ENCODE measurements at places on chromosomes 12 and 14.

- DNase-seq = no peak
These were observed 104.5 kb upstream of the SFSWAP start for GRCh38 chr12:131606218-131606901.

DNA sequence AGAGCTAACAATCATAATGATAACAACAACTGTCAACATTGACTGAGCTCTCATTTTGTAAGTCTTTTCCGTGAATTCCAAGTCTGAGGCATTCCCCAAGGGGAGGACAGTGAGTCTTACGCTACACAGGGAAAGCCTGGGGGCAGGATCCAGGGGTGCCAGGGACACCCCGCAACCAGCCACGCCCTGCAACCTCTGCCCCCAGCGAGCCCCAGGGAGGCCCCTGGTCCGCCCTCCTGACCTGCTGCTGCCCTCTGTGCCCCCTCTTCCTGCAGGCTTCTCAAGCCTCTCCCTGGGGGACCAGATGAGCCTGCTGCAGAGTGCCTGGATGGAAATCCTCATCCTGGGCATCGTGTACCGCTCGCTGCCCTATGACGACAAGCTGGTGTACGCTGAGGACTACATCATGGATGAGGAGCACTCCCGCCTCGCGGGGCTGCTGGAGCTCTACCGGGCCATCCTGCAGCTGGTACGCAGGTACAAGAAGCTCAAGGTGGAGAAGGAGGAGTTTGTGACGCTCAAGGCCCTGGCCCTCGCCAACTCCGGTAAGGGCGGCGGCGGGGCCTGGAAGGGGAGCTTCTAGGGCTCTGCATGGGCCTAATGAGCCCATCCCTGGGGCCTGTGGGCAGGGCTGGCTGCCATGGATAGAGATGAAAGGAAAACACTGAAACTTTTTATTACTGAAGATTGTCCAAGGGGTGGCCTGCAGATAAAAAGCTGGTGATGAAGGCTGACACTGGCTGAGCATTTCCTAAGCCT, 115.4 kb downstream of the ESRRB start:
- no peak for DNase-seq

DNA sequence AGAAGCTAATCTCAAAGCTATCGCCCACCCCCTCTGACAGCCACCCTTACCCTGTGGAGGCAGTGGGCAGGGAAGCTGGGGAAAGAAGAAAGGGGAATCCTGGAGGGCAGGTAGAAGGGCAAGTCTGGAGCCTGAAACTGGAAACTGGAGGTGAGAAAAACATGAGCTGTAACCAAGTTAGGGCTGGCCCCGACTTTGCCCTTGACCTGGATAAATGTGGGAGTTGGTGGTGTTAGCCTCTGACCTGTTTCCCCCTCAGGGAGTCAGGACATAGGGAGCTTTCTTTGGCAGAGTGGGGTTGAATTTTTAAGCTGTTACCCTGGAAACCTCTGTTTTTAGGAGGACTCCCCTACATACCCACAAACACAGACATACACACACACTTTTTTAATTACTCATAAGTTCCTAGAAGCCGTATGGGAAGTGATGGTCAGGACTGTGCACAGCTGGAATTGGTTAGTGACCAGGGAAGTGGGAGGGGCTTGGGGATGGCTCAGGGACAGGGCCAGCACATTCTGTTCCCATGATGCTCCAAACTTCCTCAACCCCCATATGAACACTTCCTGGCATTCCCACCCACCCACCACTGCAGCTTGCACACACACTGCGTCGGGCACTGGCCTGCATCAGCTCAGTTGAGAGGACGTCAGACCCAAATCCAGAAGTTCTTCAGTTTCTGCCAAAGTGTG, 5.0 kb upstream of the MMP19 start:
- no peak for DNase-seq

- DNase-seq = no peak
These were observed 50.7 kb upstream of the C12orf71 start for GRCh38 chr12:27133022-27133590.

DNA sequence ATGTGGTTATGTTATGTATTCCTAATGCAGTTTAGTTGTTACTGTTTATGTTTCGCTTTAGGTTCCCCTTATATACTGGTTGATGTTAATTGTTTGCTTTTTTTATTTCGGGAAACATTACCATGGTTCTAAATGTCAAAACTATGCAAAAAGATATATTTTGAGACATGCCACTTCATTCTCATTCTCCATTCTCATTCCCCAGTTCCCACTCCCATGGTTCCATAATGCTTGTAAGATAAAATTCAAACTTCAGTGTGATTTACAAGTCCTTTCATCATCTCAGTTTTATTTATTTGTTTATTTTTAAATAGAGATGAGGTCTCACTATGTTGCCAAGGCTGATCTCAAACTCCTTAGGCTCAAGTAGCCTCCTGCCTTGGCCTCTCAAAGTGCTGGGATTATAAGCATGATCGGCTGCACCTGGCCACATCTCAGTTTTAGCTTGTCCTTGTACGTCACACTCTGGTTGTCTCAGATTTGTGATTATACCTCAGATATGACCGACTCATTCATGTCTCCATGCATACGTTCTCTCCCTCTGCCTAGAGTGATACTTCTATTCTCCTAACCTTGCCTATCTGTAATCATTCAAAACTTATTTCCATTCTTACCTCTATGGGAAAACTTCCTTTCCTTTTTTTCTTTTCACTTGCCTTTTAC, 407.8 kb upstream of the RGS6 start:
- DNase-seq = no peak

DNA sequence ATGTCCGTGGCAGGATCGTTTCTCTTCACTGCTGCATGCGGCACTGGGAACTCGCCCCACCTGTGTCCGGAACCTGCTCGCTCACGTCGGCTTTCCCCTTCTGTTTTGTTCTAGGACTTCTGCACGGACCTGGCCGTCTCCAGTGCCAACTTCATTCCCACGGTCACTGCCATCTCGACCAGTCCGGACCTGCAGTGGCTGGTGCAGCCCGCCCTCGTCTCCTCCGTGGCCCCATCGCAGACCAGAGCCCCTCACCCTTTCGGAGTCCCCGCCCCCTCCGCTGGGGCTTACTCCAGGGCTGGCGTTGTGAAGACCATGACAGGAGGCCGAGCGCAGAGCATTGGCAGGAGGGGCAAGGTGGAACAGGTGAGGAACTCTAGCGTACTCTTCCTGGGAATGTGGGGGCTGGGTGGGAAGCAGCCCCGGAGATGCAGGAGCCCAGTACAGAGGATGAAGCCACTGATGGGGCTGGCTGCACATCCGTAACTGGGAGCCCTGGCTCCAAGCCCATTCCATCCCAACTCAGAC, 1.2 kb downstream of the FOS start:
- no peak for DNase-seq
